CD4-positive, alpha-beta T cell treated with Interleukin-6 at 100 ng/mL for 8 hours (primary cell): ENCODE measurements at places on chromosomes 3 and 15.

DNA sequence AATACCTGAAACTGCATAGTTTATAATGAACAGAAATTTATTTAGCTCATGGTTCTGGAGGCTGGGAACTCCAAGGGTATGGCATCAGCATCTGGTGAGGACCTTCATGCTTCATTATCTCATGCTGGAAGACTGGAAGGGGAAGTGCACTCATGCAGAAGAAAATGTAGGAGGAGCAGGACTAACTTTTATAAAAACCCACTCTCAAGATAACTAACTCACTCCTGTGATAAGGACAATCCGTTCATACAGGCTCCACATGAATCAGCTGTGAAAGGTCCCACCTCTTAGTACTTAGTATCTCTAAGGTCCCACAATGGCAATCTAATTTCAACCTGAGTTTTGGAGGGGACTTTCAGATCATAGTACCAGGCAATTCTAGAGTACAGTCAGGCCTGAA lies 33.6 kb upstream of the APH1B start:
- no peak for DNase-seq

GRCh38 chr3:37136067-37136466 lies 38.3 kb downstream of the LRRFIP2 start:
- no peak for DNase-seq

GRCh38 chr3:54968546-54969172 lies 40.8 kb upstream of the LRTM1 start:
- DNase-seq, result no peak

GRCh38 chr3:74287557-74287956 lies 326.9 kb downstream of the CNTN3 start:
- DNase-seq, result no peak

DNA sequence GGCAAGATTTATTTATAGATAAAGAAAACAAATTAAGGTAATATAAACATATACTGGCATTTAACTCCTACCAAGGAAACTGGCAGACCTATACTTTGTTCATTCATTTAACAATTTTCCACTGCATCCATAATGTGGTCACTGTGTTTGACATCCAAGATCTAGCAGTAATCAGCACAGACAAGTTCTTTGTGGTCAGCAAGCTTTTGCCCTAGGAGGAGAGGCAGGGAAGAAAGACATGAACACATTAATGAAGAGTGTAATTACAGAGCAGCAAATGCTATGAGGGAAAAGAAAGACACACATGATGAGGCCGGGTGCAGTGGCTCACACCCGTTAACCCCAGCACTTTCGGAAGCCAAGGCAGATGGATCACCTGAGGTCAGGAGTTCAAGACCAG lies 34.4 kb downstream of the SUCLG2 start:
- DNase-seq, result no peak

DNA sequence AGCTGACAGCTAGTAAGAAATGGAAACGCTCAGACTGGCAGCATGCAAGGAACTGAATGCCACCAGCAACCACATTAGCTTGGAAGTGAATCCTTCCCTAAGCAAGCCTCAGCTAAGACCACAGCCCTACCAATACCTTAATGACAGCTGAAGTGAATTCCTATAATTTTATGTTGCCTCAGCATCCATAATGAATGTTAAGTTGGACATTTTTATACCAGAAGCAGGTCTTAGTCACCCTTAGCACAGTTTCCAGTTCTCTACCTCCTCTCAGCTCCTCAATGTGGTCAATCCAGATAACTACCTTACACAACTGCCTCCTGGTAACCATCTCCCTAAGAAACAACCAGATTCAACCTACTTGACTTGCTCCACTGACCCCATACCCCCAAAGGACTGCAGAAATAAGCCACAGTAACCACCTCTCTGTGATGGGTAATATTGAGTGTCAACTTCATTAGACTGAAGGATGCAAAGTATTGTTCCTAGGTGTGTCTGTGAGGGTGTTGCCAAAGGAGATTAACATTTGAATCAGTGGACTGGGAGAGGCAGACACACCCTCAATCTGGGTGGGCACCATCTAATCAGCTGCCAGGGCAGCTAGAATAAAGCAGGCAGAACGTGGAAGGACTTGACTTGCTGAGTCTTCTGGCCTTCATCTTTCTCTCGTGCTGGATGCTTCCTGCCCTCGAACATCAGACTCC lies 33.5 kb downstream of the NEDD4 start:
- no peak for DNase-seq

GRCh38 chr15:69847625-69848024 lies 250.1 kb downstream of the TLE3 start:
- no peak for DNase-seq

DNA sequence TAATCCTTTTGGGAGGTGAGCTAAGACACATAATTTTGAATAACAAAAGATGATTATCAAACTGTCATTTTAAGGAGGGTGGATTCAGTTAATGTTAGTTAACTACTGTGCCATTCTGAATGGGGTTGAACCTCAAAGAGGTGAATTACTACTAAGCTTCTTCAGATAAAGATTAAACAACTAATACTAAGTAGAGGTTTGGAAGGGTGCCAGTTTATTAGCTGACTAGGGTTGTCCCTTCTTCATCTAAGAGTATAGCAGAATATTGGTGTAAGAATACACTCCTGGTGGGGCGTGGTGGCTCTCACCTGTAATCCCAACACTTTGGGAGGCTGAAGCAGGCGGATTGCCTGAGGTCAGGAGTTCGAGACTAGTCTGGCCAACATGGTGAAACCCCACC lies 123.1 kb upstream of the LRRFIP2 start:
- no peak for DNase-seq

DNA sequence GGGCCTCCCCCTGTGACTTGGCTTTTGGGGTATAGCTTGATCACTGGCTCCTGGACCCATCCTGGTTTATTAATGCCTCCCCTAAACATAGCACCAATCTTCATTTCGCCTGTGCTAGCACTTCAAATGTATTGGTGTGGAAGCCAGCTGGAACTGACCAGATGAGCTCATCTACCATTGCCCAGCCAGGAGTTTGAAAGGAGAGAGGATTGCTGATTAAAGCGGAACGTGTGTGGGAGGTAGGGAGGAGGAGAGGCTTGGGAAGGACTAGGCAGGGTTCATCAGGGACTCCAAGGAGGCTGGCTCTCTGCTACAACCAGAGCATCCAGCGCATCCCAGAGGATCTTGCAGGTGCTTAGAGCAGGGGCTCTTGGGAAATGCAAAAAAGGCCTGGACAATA lies 34.4 kb upstream of the TLE3 start:
- no peak for DNase-seq

- no peak for DNase-seq
Observed at GRCh38 chr3:9185701-9186100, 63.7 kb downstream of the SRGAP3 start.
